Uterus (tissue), 4 donors: ENCODE measurements at places on chromosomes 1 and 21. TPM values are rescaled to one million over a fixed set of nuclear protein-coding genes. Genes with fewer than 3 reads are reported as not detected.

DNA sequence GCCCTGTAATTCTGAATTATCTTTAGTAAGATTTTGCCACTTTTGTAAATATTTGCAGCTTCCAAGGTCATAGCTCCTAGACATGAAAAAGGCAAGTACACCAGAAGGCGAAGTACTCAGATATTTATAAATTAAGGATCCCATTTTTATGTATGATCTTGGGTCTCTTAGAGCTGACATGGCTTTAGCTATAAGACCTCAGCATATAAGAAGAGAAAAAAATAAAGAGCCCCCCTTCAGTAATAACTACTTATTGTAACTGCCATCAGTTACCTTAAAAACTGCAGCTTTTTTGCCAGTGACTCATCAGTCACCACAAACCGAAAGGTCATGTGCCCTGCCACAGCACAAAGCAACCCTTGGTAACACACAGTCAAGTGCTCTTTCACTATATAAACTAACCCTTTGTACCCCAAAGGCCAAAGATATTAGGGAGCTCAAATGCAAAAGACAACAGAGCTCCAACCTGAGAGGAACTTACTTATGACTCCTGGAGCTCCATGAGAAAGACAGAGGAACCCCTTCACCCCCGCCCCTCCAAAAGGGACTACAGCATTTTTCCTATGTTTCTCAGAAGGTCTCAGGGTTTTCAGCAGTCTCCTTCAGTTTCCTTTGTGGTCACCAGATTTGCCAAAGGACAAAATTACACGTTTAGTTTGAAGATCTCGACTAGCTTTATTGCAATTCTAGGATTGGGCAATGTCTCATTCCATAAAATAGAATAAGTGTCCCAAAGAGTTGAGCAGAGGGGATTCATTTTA lies 219.8 kb upstream of the DUSP10 start:
- DNase-seq = no peak

GABRD gene
- not detected for total RNA-seq

DNA sequence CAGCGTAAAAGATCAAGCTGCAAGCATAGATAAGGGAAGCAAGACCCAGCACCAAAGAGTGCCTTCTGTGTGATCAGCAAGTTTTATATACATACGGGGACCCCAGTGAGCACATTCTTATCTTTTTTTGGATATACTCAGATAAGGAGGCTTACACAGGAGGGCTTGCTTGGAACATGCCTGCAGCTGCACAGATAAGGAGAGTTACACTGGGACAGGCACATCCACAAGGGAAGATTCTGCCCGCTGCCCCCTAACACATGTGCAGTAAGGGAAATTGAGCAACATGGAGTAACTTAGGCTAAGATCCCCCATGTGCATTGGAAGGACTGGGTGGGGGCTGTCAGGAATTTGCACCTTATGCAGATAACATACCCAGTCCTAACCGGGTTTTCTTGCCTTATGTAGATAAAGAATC lies 1334.8 kb downstream of the MRPL39 start:
- no peak for DNase-seq

PYHIN1 gene
- not detected for total RNA-seq

- no peak for DNase-seq
These were observed 57.4 kb downstream of the PTPRC start for GRCh38 chr1:198696211-198696610.

- no peak for DNase-seq
These were observed 11.5 kb downstream of the PSRC1 start for GRCh38 chr1:109271458-109271857.

DNA sequence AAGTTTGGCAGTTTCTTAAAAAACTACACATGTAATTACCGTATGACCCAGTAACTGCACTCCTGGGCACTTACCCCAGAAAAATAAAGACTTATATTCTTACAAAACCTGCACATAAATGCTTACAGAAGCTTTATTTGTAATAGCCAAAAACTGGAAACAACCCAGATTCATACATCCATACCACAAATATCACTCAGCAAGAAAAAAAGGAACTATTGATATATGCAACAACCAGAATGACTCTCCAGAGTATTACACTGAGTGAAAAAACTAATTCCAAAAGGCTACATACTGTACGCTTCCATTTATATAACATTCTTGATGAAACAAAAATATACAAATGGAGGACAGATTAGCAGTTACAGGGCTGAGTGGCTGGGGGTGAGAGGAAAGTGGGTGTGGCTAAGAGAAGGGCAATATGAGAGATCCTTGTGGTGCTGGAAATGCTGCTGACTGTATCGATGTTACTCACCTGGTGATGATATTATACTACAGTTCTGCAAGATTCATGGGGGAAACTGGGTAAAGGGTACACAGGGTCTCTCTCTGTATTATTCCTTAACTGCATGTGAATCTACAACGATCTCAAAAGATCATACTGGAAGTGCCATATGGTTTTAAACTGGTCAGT lies 96.0 kb upstream of the GNG4 start:
- no peak for DNase-seq

GRCh38 chr1:224116131-224116530 lies 2.2 kb downstream of the FBXO28 start:
- DNase-seq = no peak

DNA sequence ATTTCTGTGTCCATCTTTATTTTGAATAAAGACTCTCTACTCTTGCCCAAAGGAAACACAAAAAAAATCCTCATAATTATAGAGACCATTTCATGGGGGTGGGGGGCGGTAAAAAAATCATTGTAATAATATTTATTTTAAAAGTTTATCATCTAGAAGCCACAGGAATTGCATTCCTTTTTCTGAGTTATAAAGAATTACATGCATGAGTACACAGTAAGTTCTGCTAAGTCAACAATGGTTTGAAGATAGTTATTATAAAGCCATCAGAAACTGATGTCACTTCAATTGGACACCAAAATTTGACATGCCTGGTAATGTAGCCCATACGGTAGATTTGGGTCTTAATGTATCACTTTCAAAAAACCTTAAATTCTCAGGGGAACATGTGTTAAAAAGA lies 478.1 kb upstream of the NR5A2 start:
- DNase-seq = no peak

- no peak for DNase-seq
These were observed 15.3 kb upstream of the ZSWIM5 start for GRCh38 chr1:45221716-45222115.

FCRL5 gene
- not detected for total RNA-seq

SEMA4A gene
- total RNA-seq = 8.2 TPM

- DNase-seq = no peak
These were observed 25.2 kb upstream of the DYRK1A start for GRCh38 chr21:37341254-37341960.

- DNase-seq = no peak
These were observed 460 bp upstream of the ADORA1 start for GRCh38 chr1:203126866-203127665.

GRCh38 chr1:42993502-42994136 lies 35.0 kb upstream of the SLC2A1 start:
- no peak for DNase-seq

DNA sequence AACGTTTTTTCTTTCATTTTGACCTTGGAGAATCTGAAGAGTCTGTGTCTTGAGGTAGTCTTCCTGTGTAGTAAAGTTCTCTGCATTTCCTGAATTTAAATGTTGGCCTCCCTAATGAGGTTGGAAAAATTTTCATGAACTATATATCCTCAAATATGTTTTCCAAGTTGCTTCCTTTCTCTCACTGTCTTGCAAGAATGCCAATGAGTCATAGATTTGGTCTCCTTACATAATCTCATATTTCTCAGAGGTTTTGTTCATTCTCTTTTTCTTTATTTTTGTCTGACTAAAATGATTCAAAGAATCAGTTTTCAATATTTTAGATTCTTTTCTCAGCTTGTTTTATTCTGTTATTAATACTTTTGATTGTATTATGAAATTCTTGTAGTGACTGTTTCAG lies 87.6 kb downstream of the DRAM2 start:
- no peak for DNase-seq

OR2L3 gene
- not detected for total RNA-seq

- DNase-seq = peak; percentile 10
These were observed 8.9 kb downstream of the LSS start for GRCh38 chr21:46219591-46220239.

CFAP107 gene
- total RNA-seq = not detected

- peak; percentile 71 for DNase-seq
These were observed 4.2 kb upstream of the ADORA3 start for GRCh38 chr1:111507411-111508201.

- no peak for DNase-seq
These were observed 11.5 kb downstream of the TMPRSS3 start for GRCh38 chr21:42384156-42384945.

GRCh38 chr1:111032295-111032897 lies 68.7 kb upstream of the LRIF1 start:
- no peak for DNase-seq

GRCh38 chr1:223230161-223230881 lies 87.3 kb upstream of the TLR5 start:
- DNase-seq = no peak

GRCh38 chr1:159282118-159282517 lies 20.0 kb upstream of the FCER1A start:
- no peak for DNase-seq

SPRR2G gene
- not detected for total RNA-seq

GRCh38 chr1:116999596-116999995 lies 2.0 kb upstream of the CD101 start:
- no peak for DNase-seq
